Right renal cortex interstitium (tissue), 3 donors: ENCODE measurements at places on chromosomes 7 and 10.

DNA sequence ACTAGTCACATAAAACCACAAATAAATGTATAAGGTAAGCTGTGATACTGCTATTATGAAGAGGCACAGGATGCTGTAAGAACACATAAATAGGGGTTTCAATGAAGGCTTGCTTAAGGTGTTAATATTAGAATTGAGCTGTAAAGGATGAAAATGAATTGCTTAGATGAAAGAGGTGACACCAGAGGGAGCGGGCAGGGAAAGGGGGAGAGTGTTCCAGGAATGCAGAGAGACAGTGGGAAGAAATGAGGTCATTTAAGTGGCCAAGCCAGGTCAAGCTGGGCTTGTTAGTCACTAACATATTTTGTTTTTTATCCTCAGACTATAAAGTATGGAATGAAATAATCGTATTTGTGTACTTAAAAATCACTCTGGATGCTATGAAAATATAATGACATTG lies 193.5 kb downstream of the NRG3 start:
- DNase-seq = no peak

DNA sequence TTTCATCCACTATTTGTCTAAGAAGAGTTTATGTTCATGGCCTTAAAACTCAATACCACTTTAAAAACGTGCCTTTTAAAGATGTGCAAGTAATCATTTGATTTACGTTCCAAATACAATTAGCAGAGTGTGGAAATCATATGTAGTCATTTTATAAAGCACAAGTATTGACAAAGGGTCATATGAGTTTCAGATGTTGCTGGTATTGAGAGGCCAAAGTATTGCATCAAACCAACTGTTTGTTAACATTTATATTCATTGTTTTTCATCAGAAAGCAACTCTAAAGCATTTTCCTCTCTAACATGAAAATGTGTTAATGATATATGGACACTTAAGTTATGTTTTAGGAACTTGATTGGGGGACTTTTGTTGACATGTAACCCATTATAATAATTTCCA lies 11.5 kb upstream of the TSGA13 start:
- no peak for DNase-seq

DNA sequence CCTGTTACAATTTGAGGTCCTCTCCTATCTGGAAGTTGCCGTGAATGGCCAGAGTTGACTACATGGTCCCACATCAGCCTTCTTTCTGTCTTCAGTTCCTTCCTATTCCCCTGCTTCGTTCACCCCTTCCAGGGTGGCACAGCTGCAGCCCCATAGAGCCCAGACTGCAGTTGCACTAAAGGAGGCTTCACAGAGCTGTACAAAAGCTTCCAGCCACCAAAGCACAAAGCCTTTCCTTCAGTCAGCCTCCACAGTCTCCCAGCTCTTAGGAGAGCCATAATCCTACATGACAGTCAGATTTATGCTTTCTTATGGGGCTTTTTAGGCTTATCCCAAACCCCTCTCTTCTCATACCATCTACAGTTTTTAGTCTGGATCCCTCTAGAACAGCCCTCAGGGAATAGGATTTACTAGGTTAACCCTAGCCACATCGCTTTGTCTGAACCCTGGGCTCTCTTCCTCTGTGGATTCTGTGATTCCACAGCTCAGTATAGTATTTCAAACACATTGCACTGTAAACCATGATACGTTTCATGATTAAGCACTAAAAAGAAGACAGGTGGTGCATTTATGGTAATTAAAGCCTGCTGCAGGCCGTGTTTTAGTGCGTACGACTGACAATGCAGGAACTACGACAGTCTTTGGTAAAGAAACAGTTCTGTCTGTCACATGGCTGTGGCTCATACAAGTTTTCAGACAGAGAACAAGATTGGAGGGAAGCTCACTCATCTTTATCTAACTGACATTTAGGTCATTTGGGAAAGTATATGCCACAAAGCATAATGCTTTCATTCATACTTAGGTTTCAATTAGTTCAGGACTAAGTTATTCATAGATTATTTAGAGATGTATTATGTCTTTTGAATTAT lies 208.3 kb upstream of the KMT2E start:
- DNase-seq = no peak

- DNase-seq = no peak
Measured at GRCh38 chr10:69290993-69291392, 12.7 kb downstream of the HK1 start.

DNA sequence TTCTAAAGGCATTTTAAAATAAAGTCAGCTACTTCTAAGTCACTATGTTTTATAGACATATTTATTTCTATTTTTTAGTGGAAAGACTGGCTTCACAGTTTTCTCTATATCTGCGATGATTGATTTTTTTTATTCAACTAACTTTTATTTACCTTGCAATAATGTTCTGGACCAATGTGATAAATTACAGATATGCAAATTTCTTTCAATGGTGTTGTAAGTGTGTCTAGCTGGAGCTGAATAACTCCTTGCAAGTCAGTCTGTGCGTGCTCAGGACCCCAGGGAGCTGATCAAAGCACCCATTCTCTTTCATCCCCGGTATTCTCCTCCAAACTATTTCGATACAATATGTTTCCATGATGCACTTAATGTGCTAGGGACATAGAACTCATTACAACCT lies 9.7 kb downstream of the PTF1A start:
- DNase-seq = no peak

DNA sequence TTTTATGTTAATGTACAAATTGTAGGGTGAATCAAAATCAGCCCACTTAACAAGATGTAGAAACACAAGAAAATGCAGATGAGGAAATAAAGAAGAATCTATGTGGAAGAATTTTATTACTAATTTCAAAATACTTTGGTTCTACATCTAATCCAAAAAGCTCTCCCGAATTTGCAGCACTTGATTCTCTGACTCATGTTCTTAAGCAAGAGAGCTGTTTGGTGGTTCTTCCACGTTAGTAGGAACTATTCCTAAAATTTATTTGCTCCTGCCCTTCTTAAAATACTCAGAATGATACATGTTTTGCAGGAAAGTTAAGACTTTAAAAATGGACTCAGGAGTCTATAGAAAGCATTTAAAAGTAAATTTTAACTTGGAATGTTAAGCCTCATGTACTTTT lies 91.8 kb downstream of the ZMYND11 start:
- no peak for DNase-seq

DNA sequence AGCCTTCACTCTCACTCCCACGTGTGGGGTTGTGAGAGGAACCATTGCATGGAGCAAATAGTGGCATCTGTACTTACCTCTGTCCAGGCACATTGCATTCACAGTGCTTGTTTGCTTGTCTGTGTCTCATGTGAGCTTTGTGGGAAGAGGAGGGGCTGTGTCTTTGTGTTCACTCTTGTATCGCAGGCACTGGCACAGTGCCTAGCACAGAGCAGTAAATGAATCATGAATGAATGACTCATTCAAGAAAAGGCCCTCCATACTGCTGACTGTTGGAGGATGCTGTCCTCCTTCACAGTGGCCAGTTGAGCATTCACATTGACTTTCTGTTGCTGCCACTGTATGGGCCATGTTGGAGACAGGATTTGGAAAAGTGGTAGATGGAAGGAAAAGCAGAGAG lies 125.3 kb downstream of the SORCS3 start:
- DNase-seq = no peak
